Activated naive CD4-positive, alpha-beta T cell treated with anti-CD3 and anti-CD28 coated beads for 36 hours (primary cell): ENCODE measurements at places on chromosomes 11 and 22. TPM values are rescaled to one million over a fixed set of nuclear protein-coding genes. Genes with fewer than 3 reads are reported as not detected.

The LMNTD2 gene
- 5.2 TPM for total RNA-seq

The MMP26 gene
- total RNA-seq = not detected

The NAALADL1 gene
- total RNA-seq = 8.5 TPM

The TMEM191C gene
- total RNA-seq = 0.22 TPM

The HBE1 gene
- not detected for total RNA-seq

The FAM89B gene
- 12.8 TPM for total RNA-seq
